Stimulated activated CD4-positive, alpha-beta T cell treated with anti-CD3 and anti-CD28 coated beads, Interleukin-1b, Interleukin-23, amount 100 ng/mL, for 1 hour (primary cell): ENCODE measurements at places on chromosomes 2 and 18.

DNA sequence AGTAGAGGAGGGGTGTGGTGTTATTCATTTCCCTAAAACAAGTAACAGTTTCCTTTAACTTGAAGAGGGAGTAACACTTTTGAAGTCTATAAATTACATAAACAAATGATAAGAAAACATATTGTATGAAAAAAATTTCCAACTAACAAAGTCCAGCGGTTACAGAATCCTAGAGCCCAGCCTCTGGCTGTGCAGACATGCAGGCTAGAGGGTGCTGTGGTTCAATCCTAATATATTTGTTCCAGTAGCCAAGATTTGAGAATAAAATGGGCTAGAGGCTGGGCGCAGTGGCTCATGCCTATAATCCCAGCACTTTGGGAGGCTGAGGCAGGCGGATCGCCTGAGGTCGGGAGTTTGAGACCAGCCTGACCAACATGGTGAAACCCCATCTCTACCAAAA is 56.9 kb downstream of the WDR75 start:
- DNase-seq, result no peak

DNA sequence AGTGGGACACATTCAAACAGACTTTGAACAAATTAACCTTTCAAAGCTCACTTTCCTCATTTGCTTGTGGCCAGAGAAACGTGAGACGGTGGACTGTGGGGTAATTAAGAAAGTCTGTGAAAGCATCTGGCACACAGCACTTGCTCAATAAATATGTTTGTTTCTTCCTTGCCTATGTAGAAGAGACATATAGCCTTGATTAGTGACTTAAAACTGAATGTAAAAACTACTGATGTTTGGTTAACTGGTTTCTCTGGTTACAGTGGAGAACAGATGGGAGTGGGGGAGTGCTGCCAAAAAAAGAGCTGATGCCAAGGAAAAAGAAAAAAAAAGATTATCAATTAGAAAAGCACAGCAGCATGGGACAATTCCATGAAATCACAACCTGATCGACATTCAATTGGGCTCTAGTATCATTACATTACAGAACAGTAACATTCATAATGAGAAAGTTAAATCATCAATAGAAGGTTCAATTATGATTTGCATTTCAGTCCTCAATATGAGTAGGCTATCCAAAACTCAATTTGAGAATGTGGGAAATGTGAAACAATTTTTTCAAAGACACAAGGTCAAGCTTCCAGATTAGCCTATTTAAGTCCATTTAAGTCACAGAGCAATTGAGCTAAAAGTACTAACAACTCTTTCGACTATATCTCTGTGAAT is 14.7 kb downstream of the CUL3 start:
- DNase-seq, result no peak

DNA sequence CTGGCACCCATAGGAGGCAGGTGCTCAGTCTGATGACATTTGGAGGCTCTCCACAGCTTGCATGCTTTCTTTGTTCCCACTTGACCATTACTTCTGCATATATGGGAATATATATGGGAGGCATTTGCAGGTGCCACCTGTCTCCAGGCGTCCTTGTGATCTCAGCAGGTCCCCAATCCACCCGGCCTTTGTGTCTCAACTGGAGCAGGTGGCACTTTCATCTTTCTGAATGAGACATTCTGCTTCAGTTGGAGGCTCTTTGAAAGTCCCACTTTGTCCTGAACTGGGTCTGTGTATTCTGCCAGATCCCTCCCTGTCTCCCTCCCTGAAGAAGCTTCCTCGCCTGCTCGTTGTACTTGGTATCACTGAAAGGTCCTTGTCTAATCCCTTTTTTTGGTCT is 318.1 kb upstream of the EPAS1 start:
- DNase-seq, result no peak

- no peak for DNase-seq
Measured at GRCh38 chr18:7817575-7818230, 250.6 kb downstream of the PTPRM start.
